ENCODE measurements at places on chromosomes 7 and 10. TPM values are rescaled to one million over a fixed set of nuclear protein-coding genes. Genes with fewer than 3 reads are reported as not detected.
A peak's percentile ranks its signal among the peaks of the same experiment; 100 is the strongest.

Gene CALML3
- total RNA-seq, result not detected

GRCh38 chr10:79093658-79094411, 25.1 kb downstream of the ZMIZ1 start:
- peak overlapping the region; percentile 64 for H3K27ac ChIP-seq
- H3K4me1 ChIP-seq, result peaks cover 23% of the 10 kb centered on the region
- H3K36me3 ChIP-seq, result no peaks in the 10 kb centered on the region
- DNase-seq, result peak; percentile 64
- H3K27me3 ChIP-seq, result no peaks in the 10 kb centered on the region

DNA sequence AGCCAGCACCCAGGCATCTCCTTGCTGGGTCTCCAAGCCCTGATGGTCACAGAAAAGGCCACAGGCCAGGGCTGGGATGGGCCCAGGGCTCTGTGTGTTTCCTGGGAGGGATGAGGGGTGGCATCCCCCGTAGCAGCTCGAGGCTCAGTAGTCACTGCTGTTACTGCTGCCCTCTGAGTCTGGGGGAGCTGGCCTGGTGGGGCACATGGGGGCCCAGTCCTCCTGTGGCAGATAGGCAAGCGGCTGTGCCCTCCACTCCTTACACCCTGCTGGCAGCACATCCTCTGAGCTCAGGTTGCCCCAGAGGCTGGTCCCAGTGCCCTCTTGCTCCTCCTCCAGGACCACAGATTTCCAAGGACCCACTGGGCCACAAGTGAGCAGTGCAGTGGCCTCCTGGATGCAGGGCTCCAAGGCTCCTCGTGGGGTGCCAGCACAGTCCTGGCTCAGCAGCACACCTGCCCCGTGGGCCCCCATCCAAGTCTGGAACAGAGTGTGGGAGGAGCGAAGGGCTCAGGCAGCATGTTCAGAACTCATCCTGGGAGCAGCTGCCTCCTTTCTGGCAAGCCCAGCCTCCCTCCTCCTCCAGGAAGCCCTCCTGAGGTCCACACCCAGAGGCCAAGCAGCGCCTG, 31.5 kb upstream of the TUBB8 start:
- no peaks in the 10 kb centered on the region for H3K36me3 ChIP-seq
- H3K4me3 ChIP-seq, result no peak overlapping the region
- peak; percentile 31 for DNase-seq
- H3K27me3 ChIP-seq, result peaks cover 17% of the 10 kb centered on the region
- H3K4me1 ChIP-seq, result peaks cover 2% of the 10 kb centered on the region

- peak overlapping the region; percentile 2 for H3K27ac ChIP-seq
- peaks cover 41% of the 10 kb centered on the region for H3K4me1 ChIP-seq
- H3K36me3 ChIP-seq, result peaks cover 16% of the 10 kb centered on the region
- peaks cover 2% of the 10 kb centered on the region for H3K27me3 ChIP-seq
- peak; percentile 66 for DNase-seq
These were observed 151.5 kb upstream of the FAM3C start for GRCh38 chr7:121547544-121548092.

GRCh38 chr10:120457431-120458172, 575 bp downstream of the PLPP4 start:
- no peaks in the 10 kb centered on the region for H3K36me3 ChIP-seq
- H3K4me1 ChIP-seq, result no peaks in the 10 kb centered on the region
- no peak overlapping the region for H3K4me3 ChIP-seq
- peaks cover 34% of the 10 kb centered on the region for H3K27me3 ChIP-seq

DNA sequence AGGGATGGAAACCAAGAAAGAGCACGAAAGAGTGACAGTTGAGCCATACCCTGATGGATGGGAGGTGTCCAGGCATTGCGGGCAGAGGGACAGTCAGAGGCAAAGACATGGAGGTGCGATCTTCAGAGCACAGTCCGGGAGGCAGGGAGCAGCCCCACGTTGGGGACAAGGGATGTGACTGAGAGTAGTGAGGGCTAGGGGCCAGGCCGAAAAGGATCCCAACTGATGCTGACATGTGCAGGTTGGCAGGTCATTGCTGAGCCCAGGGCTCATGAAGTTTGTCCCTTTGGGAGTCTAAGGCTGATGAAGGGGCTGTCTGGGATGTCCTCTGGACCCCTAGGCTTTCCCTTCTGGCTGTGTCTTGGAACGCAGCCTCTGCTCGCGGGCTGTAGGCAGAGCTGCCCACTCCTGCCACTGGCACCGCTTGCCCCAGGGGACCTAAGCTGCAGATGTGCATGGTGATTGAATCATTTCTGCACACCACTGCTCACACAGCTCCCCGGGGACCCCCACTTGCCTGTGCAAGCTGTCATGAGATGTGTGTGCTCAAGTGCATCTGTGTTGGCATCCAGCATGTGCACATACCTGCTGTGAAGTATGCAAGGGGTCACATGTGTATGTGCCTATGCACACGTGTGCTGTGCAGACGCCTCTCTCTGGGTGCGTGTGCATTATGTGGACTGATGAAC, 125.1 kb downstream of the ZMIZ1 start:
- no peaks in the 10 kb centered on the region for H3K36me3 ChIP-seq
- no peak for DNase-seq
- no peak overlapping the region for H3K27ac ChIP-seq
- H3K4me3 ChIP-seq, result no peak overlapping the region
- no peaks in the 10 kb centered on the region for H3K27me3 ChIP-seq

GRCh38 chr7:42338916-42339540, 102.0 kb upstream of the GLI3 start:
- H3K36me3 ChIP-seq, result no peaks in the 10 kb centered on the region
- no peaks in the 10 kb centered on the region for H3K27me3 ChIP-seq
- H3K4me3 ChIP-seq, result no peak overlapping the region
- no peak for DNase-seq
- no peak overlapping the region for H3K27ac ChIP-seq
- H3K4me1 ChIP-seq, result no peaks in the 10 kb centered on the region

GRCh38 chr7:72321081-72321480, 91.1 kb downstream of the CALN1 start:
- no peaks in the 10 kb centered on the region for H3K27me3 ChIP-seq
- no peak for DNase-seq
- H3K36me3 ChIP-seq, result no peaks in the 10 kb centered on the region
